RPMI8226 (cell line): ENCODE measurements at places on chromosomes 2 and 18.

DNA sequence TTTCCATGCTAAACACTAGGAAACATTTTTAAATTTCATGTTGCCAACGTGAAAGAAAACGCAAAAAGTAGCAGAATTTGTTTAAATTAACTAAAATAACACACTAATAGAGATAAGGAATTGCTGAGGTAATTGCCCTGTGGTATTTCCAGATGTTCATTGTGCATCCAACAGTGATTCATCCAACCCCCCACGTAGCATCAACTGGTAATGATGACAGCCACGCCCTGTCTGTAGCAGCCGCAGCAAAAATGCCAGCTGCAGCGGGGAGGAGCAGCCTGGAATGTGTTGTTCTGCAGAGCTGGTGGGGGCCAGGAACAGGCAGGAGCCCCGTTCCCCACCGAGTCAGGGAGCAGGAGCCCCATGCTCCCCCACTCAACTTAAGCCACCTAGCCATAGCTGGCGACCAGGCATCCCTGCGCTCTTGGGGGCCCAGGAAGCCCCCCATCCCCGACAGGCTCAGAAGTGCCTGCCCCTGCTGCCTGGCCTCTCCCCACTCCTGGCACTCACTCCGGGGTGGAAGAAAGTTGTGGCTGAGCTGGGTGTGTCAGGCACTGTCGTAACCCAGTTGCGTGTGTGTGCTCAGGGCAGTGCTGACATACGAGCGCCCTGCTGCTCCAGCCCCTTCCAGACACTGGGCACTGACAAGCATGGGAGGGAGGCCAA, 695.1 kb upstream of the ACVR2A start:
- no peak for DNase-seq

DNA sequence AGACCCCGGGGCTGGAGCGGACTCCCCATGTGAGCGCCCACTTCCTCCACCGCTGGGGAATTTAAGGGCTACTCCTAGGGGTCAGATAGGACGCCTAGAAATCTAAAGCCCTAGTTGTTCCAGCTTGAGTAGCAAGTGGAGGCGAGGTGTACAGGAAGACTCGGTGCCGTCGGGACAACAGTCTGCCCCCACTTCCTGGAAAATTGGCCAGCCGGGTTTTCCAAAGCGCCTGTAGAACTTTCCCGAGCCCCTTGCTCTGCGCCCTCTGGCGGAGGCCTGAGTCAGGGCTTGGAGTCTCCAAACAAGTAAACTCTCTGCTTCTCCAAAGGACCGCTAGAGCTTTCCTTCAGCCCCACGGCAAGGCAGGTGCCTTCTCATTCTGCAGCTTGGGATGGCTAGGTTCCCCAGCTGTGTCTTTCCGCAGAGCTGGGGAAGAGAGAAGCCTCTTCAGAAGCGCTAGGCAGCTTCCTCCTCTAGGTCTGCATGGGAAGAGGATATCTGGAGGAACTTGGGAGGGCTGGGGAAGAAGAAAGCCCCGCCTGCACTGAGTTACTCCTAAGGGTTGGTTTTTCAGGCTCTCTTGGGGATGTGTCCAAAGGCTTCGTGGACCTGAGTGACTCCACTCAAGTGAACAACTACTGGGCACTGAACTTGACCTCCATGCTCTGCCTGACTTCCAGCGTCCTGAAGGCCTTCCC, 681 bp downstream of the SPR start:
- DNase-seq, result peak; percentile 74

DNA sequence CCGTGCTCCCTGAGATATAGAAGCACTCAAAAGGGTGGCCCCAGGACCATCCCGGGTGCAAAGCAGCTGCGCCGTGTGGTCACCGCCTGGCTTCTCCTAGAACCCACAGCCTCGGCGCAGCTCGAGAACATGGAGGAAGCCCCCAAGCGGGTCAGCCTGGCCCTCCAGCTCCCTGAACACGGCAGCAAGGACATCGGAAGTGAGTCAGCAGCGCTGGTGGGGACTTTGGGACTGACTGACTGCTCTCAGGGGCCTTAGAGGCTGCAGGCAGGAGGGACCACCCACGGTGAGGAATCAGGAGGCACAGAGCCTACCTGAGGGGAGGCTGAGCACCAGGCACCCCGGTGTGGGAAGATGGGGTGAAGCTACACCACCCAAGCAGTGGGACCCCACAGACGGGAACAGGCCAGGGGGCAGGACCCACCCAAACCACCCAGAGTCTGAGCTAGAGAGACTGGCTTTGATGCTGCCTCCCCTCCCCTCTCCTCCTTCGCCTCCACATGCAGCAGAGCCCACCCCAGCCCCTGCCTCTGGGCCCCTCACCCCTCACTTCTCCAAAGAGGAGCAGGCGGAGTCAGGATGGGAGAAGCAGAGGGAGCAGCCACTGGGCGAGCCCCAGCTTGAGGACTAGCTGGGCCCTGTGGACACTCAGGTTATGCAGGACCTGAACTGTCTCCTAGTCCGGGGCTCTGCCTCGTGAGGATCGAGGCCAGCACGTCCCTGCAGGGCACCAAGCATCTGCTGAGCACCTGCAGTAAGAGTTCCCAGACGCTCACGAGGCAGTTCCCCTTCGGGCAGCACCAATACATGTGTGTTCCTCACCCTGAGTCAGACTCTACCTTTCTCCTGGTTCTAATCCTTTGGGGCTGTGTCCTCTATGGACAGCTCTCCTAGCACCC, 28.7 kb downstream of the MTERF4 start:
- no peak for DNase-seq

DNA sequence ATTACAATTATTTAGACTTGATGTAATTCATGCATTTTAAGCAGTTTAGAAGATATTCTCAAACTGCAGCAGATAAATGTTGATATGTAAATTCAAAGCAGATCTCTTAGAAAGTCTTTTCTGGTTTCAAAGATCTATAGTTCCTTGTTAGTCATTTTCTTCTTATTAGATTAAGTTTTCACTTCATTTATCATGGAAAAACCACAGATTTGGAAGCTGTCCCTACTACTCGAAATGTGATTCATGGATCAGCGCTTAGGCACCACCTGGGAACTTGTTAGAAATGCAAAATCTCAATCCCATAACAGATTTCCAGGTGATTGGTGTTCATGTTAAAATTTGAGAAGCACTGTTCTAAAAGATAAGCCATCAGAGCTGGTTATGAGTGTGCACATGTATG, 92.8 kb upstream of the CDH2 start:
- DNase-seq, result no peak

DNA sequence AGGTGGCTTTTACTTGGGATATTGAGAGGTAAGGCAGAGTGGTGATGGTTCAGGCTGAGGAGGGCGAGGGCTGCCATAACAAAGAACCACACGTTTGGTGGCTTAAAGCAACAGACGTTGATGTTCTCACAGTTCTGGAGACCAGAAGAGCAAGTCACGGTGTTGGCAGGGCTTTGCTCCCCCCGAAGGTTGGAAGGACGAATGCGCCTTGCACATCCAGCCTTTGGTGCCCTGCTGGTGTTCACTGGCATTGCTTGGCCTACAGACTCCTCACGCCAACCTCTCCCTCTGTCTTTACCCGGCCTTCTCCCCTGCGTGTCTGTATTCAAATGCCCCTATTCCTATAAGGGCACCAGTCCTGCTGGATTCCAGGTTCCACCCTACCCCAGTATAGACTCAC, 125.4 kb downstream of the TPO start:
- DNase-seq, result peak; percentile 44

GRCh38 chr2:75311993-75312392, 112.7 kb upstream of the TACR1 start:
- peak; percentile 85 for DNase-seq

- peak; percentile 41 for DNase-seq
These were observed 59.0 kb downstream of the TPGS2 start for GRCh38 chr18:36769611-36770314.

DNA sequence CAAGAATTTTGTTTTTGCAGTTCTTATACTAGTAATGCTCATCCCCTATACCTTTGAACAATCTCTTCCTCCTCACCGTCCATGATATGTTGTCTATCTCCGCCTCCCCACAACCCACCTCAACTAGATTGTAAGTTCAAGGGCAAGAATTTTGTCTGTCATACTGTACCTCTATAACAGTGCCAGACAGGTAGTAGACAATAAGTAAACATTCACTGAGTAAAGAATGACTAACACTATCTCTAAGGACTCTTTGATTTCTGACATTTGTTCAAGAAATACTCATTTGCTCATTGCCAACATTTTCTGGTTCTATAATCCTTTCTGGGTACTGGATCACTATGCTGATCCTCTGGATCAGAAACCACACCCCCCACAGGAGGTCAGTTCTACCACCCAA, 82.4 kb downstream of the EXOC6B start:
- DNase-seq, result no peak

GRCh38 chr18:55509631-55510324, 78.2 kb downstream of the TCF4 start:
- peak; percentile 64 for DNase-seq

DNA sequence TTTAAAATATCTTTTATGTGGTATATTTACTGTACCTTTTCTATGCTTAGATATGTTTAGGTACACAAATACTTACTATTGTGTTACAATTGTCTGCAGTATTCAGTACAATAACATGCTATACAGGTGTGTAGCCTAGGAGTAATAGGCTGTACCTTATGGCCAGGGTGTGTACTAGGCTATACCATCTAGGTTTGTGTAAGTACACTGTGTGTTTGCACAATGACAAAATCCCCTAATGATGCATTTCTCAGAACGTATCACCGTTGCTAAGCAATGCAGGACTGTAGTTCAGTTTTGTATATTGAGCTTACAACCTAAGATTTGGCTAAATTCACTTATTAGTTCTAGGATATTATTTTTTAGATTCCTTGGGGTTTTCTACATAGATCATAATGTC, 332.3 kb upstream of the HS6ST1 start:
- no peak for DNase-seq

DNA sequence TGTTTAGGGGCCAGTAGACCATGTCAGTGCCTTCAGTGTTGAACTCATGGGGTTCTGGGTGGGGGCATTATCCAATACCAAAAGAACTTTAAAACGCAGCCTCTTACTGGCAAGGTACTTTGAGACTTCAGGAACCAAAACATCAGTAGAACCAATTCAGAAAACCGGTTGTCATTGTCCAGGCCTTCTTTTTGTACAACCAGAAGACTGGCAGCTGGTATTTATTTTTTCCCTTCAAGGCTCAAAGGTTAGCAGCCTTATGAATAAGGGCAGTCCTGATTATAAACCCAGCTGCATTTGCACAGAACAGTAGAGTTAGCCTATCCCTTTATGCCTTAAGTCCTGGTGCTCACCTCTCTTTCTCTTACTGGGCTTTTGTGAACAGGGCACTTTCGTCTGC, 113.8 kb upstream of the EML6 start:
- DNase-seq, result no peak

DNA sequence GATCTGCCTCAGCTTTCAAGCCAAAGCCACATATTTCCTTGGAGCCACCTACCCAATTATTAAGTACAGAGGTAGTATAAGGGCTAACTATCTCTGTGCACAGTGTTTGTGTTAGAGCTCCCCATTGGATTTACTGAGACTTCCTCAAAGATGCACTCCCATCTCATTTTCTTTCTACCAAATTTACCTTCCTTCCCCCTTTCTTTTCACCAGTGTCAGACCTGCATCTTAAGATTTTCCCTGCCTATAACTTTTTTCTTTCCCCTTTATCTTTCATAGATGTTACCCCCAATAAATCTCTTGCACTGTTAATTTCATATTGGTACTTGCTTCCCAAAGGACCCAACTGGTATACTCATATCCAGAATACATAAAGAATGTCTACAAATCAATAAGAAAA, 5.9 kb upstream of the REL start:
- DNase-seq, result no peak

DNA sequence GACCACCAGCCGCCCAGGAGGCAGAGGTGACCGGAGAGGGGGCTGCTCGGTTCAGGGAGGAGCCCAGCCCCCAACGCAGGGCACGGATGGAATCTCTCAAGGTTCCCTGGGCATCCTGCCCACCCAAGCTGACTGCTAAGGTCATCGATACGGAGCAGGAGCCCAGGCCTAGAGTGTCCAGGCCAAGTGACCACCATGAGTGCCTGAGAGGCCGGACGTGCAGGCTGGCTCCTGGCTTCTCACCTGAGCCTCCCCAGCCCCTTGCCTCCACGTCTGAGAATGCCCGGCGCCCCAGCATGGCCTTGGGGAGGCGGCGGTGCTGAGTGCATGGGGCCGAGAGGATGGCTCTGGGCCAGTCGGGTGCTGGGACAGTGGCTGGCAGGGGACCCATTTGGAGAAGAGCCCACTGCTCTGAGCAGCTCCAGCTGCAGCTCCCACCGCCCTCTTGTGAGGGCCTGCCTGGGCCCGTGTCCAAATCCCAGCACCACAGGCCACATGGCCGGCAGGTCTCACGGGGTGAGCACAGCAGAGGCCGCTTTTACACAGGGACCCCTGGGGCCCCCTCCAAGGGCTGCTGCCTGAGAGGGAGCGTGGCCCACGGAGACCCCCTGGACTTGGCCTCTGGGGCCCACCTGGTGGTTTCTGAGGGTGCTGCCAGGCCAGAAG, 102.8 kb upstream of the CTDP1 start:
- DNase-seq, result peak; percentile 49

DNA sequence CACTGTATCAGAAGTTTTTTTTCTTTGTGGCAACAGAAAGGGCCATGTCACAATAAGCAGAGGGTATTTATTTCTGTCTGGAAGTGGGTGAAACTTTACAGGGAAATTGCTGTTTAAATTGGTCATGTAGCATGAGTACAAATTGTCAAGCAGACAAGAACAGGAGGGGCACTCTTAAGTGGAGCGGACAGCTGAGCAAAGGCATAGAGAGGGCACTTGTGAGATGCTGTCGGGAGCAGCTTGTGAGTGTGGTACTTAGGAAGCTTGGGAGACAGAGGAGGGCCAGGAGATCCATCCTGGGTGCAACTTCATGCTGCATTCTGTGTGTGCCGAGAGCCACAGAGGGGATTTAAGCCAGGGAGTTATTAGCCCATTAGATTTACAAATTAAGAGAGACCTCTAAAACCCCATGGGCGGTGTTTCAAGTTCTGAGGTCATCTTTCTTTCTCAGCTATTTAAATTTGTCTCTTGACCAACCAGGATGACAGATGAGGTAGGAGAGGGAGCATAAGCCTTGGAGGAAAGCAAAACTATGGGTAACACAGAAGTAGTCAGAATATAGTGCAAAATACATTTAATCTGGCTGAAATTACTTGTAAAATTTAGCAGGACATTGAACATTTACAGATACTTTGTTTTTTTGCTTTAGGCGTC, 30.4 kb downstream of the INPP4A start:
- DNase-seq, result peak; percentile 11

GRCh38 chr18:72704202-72704601, 160.1 kb upstream of the CBLN2 start:
- no peak for DNase-seq

GRCh38 chr2:110735366-110735765, 3.0 kb downstream of the ACOXL start:
- no peak for DNase-seq

DNA sequence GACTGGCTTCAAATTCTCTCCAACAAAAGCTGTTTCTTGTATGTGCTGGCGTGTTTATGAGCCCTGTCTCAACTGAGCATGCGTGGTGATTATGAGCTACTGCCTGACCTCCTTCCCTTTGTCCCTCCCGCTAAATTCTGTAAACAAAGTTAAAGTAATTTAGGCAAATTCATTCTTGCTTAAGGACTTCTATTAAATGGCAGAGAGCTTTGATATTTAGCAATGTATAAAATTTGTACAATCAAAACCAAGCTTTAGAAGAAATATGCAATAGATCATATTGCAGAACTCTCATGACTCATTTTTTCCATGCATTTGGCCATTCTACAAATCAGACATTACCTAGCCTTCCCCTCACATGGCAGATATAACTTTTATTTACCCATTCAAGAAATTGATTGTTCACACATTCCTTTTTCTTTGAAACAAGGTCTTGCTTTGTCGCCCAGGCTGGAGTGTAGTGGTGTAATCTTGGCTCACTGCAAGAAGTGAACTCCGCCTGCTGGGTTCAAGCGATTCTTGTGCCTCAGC, 18.2 kb downstream of the IGFBP2 start:
- no peak for DNase-seq

- no peak for DNase-seq
These were observed 534.2 kb downstream of the ZNF804A start for GRCh38 chr2:185132501-185133041.
